K562 (cell line): ENCODE measurements at places on chromosomes 6 and 20. TPM values are rescaled to one million over a fixed set of nuclear protein-coding genes. Genes with fewer than 3 reads are reported as not detected.

Gene SCRT2
- total RNA-seq: 0.47 and 0.75 TPM in 2 replicates

Gene GMPR
- total RNA-seq: 64.1 and 73.7 TPM in 2 replicates

DNA sequence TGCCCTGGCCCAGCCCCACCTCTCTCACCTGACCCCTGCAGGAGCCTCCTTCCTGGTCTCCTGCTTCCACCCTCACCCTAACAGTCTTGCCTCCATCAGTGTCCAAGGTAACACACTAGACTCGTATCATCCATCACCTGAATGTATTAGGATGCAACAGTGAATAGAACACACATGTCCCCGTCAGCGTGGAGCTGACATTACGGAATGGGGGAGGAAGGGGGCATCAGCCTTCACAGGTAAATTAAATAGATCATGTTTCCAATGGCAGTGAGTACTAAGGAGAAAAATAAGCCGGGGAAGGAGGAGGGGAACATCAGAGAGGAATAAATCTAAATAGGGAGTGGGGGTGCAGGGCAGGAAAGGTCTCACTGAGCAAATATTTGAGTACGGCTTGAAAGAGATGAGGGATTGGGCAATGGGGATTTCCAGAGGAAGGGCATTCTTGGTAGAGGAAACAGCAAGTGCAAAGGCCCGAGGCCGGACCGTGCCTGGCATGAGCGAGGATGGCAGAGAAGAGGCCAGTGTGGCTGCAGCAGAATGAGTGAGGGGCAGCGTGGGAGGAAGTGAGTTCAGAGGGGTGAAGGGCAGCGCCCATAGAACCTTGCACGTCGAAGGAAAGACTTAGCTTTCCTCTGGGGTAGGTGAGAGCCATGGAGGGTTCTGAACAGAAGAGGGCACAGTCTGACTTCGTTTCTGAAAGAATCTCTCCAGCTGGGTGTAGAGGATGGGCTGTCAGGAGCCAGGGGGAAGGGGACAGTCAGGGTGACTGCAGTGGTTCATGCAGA is 110.1 kb upstream of the PTPN1 start:
- H3K4me1 ChIP-seq: peaks cover 2% of the 10 kb centered on the region; the same call in 1 of the 3 replicates
- H3K27ac ChIP-seq: no peak overlapping the region
- DNase-seq: no peak
- H3K36me3 ChIP-seq: no peaks in the 10 kb centered on the region
- no peak overlapping the region for H3K4me3 ChIP-seq

DNA sequence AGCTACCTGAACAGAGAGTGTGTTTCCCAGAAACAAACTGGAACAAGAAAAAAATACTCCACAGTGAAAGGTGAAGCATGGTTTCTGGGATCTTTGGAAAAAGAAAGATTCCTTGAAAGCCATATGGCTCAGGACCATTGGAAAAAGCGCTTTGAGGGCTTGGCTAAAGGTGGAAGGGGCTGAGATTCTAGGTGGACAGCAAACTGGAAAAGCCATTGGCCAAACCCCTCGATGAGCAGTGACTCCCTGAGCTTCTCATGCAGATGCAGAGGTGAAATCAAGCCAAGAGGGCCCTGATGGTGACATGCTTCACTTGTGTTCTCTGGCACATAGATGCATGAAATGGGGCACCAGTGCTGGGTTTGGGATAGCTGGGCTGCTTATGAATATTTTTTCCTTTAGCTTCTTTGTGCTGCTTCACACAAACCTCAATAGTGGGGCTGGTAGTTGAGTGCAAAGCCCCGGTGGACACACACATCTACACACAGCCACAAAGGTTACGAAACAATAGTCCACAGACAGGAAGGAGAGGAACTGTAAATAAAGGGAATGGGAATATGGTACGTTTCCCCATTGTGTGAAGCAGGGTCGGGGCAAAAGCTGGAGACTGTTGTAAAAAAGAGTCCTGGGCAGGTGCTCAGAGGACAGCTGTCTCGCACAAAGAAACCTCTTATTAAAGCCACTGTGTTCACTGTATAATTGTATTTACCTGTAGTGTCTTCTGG is 117.8 kb downstream of the FOXA2 start:
- H3K36me3 ChIP-seq: no peaks in the 10 kb centered on the region
- no peaks in the 10 kb centered on the region for H3K27me3 ChIP-seq
- no peak overlapping the region for H3K4me3 ChIP-seq

DNA sequence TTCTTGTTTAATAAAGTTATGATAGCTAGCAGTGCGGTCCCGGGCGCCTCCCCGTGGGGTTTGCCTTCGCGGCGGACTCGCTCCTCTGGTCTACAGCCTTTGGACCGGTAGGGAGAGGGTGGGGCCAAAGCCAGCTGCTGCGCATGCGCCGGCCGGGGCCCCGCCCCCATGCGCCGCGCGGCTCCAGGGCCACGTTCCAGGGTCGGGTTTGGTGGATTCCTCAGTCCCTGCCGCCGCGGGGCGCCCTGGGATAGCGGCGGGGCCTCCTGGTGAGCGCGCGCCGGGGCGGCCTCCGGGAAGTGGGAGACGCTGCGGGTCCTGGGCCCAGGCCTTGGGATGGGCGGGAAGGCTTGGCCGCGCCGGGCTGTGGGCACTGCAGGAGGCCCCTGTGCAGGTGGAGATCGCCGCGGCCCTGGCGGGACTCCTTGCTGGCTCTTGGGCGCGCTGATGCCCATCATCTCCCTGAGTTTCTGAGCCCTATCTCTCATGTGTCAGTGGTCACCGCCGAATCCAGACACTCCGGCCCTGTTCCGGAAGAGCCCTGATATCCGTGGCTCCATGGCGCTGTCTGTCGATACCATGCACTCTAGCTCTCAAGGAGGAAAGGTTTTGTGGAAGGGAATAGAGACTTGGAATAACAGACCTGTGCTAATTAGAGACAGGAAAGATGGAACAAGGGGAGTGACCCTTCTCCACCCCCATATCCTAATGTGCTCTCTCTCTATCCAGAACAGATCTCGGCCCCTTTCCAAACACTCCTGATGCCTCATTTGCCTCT is at the start of gene VARS2:
VARS2 (plus strand) TSS at position 163 of the 778 bp plus-strand sequence; CDS start at position 762, 599 bp downstream.
- peaks cover 78% of the 10 kb centered on the region for H3K36me3 ChIP-seq
- H3K27me3 ChIP-seq: no peaks in the 10 kb centered on the region
- peak within 1 kb of the TSS; percentile 89 for H3K27ac ChIP-seq
- peak; percentile 96 for DNase-seq

- H3K27me3 ChIP-seq: peaks cover 8% of the 10 kb centered on the region; the same call in 2 of the 3 replicates
- DNase-seq: no peak
- no peak overlapping the region for H3K27ac ChIP-seq
- no peaks in the 10 kb centered on the region for H3K36me3 ChIP-seq
- H3K4me1 ChIP-seq: no peaks in the 10 kb centered on the region
- no peak overlapping the region for H3K4me3 ChIP-seq
Measured at GRCh38 chr6:131295081-131295480, 159.8 kb downstream of the AKAP7 start.

Gene OVOL2
- total RNA-seq: not detected in 2 replicates

DNA sequence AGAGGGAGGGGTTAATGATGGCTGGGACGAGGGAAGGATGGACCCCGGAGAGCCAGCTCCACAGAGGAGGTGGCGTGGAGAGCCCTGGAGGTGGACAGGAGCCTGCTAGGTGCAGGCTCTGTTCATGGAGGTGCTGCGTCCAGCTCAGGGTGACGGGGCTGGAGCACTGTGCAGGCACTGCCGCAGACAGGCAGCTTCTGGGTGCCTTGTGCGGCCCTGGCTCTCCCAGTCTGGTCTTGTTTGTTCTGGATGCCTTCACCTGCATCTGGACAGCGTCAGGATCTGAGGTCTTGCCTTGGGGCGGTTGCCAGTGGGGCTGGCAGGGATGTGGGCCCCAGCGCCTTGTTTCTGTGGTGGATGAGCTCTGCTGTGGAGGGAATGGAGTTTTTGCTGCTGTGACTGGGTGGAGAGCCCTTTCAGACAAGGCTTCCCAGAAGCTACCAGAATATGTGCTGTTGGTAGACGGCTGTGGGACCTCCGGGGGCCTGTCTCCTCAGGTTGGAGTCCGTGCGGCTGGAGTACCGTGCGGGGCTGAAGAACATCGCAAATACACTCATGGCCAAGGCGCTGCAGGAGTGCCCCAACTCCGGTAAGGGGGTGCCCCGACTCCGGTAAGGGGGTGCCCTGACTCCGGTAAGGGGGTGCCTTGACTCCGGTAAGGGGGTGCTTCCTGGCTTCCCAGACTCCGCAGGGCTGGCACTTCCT is 7.8 kb upstream of the C20orf204 start:
- H3K36me3 ChIP-seq: peaks cover 93% of the 10 kb centered on the region; the same call in 2 of the 3 replicates
- no peak overlapping the region for H3K4me3 ChIP-seq
- peaks cover 12% of the 10 kb centered on the region; the same call in 1 of the 2 replicates for H3K4me1 ChIP-seq
- DNase-seq: no peak
- H3K27me3 ChIP-seq: no peaks in the 10 kb centered on the region
- no peak overlapping the region for H3K27ac ChIP-seq

Gene TMEM170B
- total RNA-seq: 0.07 and 0.13 TPM in 2 replicates

Gene SLC32A1
- not detected in 2 replicates for total RNA-seq
